ENCODE measurements at places on chromosomes 7 and 10.

DNA sequence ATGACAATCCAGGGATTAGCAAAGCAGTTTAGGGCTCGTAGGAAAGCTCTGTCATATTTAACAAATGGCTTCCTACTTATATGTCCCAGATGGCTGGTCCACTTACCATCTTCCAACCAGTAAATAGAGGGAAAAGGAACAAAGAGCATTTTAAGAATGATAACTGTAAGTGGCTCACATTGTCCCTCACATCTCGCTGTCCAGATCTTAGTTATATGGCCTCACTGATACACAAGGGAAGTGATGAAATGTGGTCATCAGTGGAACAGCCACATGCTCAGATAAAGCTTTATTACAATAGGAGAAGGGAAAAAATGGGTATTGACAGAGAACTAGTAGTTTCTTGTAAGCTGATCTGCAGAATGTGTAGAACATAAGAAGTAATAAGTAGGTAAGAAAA lies 35.8 kb downstream of the IQUB start:
- DNase-seq, result no peak

DNA sequence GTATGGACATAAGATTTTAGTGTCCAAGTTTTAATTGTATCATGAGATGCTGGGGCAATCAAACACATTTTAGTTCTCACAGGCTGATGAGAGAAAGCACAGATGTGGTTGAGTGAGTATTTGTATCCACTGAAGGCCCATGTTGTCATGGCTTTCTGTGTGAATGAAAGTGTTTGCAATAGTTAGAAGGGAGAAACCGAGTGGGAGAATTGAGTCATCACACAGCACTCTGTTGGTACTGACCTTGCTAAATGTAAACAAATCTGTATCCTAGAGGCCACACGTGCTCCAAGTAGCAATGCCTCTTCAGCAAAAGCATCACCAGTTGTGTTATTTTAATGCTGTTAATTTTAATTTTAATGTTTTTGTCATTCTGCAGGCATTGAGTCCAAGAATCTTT lies 121.2 kb downstream of the EMX2 start:
- DNase-seq, result no peak

- no peak for DNase-seq
These were observed 260.3 kb downstream of the AHR start for GRCh38 chr7:17558558-17559332.

- DNase-seq, result no peak
These were observed 134.2 kb downstream of the PTN start for GRCh38 chr7:137209151-137209817.

- no peak for DNase-seq
These were observed 164.4 kb upstream of the NAMPT start for GRCh38 chr7:106448992-106449859.

- DNase-seq, result no peak
These were observed 126.1 kb upstream of the KCNMA1 start for GRCh38 chr10:77763453-77764430.

- DNase-seq, result no peak
These were observed 200.0 kb downstream of the HIBADH start for GRCh38 chr7:27462575-27463270.

GRCh38 chr7:2117646-2118045 lies 115.1 kb downstream of the MAD1L1 start:
- DNase-seq, result no peak

DNA sequence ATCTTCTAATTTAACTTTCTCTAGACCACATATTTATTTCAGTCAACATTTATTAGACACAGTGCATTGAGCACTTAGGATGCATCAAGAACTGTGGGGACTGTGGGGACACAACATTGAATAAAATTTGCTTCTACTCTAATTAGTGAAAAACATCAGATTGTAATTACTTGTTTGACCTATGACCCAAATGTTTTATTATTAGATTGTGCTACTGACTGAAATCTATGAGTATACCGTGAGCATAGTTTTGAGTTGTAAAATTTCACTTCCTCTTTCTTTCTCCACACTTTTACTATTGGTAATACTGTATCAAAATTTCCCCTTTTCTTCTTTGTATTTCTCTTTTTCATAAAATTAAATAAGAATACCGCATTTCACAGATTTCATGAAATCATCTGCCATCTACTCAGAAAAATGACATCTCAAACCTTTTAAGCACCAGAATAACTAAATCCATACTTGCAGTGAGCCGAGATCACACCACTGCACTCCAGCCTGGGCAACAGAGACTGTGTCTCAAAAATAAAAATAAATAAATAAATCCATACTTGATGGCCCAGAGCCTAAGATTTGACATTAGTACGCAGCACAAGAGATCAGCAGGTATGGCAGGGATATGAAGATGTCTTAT lies 25.4 kb upstream of the INPP5F start:
- DNase-seq, result no peak

- DNase-seq, result no peak
These were observed 43.4 kb downstream of the GLRX3 start for GRCh38 chr10:130179640-130180039.
